ENCODE measurements at places on chromosomes 2 and 18. TPM values are rescaled to one million over a fixed set of nuclear protein-coding genes. Genes with fewer than 3 reads are reported as not detected.

The ACOXL gene
- not detected for polyA plus RNA-seq

The FOXD4L1 gene
- polyA plus RNA-seq: not detected

The SH3BP4 gene
- 0.10 TPM for polyA plus RNA-seq

The ODC1 gene
- polyA plus RNA-seq: 14.1 TPM

The ATP5MC3 gene
- 1,193 TPM for polyA plus RNA-seq

The GALR1 gene
- polyA plus RNA-seq: not detected

The ATP6V1B1 gene
- not detected for polyA plus RNA-seq

Data from Purkinje cell (primary cell).